ENCODE measurements at places on chromosomes 4 and X.

DNA sequence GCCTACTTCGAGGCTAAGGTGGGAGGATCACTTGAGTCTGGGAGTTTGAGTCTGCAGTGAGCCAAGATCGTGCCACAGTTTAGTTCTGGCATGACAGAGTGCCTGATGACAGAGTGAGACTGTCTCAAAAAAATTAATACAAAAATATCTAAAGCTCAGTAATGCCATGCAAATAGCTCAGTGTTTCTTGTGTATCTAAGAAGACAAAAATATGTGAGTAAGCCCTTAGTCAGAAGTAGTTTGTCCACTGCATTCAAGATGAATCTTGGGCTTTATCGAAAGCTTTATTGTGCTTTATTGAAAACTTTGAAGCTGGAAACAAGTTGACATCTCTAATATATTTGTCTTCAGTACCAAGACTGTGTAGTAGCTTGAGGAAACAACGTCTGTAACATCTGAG, 115.9 kb downstream of the GPAT3 start:
- DNase-seq, result no peak

- DNase-seq, result peak; percentile 76
Observed at GRCh38 chrX:47802589-47802988, 34.1 kb upstream of the ZNF81 start.

DNA sequence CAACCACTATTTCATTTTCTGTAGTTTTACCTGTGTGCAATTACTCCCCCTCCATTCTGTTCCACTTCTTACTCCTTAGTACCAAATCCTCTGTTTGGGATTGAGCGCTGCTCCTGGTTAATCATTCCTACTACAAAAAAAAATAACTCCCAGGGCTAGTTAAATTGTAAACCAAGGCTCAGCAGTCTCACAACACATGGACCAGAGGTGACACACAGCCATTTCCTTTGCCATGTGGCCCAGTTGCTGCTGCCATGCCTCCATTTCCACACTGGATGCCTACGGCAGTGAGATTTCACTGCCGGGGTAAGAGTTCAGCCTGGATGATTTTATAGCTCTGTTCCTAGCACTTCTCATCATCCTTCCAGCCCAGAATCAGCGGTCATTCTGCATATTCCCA, 107.2 kb downstream of the AKAP4 start:
- peak; percentile 45 for DNase-seq

- no peak for DNase-seq
Observed at GRCh38 chr4:60452266-60452665, 747.9 kb upstream of the ADGRL3 start.

DNA sequence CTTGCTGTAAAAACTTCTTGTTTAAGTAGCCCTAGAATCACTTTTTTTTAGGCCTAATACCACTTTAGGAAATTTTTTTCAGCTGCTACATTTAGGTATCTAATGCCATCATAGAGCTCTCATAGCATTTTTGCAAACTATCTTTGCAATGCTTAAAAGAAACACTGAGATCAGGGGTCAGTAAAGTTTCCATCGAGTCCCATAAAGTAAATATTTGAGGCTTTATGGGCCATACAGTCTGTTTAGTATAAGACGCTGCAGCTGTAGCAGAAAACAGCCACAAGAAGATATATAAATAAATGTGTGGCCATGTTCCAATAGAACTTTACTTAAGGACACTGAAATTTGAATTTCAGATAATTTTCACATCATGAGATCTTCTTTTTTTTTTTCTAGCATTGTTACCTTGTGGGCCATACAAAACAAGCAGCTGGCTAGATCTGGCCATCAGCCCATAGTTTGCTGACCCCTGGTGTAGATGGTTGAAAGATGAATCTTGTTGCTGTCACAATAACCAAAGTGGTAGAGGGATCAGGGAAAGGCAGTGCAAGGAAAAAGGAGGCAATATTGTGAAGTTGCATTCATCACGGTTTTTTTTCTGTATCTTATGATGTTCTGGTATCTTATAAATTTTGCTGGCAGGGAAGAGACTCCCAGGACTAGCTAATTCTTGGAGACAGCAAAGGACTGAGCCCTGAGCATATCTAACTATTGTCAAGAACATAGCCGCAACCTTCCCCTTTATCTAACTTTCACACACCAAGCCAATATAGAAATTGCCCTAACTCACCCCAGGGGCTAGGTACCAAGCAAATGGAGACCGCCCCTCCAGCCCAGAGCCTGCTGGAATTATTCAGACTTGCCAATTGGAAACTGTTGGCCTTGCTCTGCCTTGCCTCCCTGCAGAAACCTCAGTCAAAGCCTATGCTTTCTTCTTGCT, 46.6 kb downstream of the RASGEF1B start:
- no peak for DNase-seq

DNA sequence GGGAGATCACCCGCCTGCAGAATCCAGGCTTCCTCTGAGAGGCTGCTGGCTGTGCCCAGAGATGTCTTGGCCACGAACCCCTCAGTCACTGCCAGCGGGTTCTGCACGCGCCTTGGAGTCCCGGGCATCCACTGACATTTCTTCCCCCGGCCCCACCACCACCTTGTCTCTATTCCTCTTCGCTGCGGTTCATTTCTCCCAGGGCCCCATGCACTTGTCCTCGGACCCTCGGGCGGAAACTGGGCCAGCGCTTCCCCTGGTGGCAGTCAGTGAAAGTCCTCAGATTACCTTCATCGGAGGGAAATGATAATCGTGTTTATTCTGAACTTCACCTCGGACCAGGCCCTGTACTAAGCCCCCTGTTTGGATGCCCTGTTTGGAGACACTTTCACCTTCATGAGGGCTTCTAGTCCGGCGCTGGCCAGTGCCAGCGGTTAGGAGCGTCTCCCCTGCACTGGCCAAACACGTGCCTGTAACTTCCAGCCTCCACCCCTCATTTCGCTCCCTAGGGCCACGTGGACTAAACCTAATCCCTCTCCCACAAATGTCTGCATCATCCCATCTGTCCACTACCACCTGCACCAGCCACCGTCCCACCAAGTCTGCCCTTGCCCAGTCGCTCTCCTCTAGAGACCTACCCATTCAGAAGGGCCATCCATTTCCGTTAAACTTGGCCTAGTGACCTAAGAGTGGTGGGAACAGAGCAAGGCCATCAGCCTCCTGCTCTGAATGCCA, 82.0 kb downstream of the DCTD start:
- no peak for DNase-seq

- DNase-seq, result no peak
Observed at GRCh38 chrX:13654116-13654515, 1.2 kb downstream of the TCEANC start.

GRCh38 chr4:129453524-129454200, 357.7 kb downstream of the C4orf33 start:
- no peak for DNase-seq
